ENCODE measurements at places on chromosomes 2 and 18.

DNA sequence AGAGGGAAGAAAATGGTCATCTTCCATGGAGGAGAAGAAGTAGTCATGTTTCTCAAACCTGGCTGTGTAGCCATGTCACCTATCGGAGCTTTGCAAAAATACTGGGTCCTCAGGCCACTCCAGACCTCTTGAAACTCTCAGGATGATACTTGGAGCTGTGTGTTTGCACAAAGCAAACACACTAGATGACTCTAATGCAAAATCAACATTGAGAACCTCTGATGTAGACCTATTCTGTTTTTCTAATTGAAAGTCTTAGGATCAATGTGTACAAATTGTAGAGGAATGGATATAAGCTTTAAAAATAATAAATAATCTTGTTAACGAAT is 444.3 kb downstream of the RND3 start:
- no peak for DNase-seq

- DNase-seq = no peak
Observed at GRCh38 chr2:56107502-56108220, 76.1 kb upstream of the CCDC85A start.

- DNase-seq = no peak
Observed at GRCh38 chr2:189676471-189676870, 2.0 kb downstream of the ANKAR start.

DNA sequence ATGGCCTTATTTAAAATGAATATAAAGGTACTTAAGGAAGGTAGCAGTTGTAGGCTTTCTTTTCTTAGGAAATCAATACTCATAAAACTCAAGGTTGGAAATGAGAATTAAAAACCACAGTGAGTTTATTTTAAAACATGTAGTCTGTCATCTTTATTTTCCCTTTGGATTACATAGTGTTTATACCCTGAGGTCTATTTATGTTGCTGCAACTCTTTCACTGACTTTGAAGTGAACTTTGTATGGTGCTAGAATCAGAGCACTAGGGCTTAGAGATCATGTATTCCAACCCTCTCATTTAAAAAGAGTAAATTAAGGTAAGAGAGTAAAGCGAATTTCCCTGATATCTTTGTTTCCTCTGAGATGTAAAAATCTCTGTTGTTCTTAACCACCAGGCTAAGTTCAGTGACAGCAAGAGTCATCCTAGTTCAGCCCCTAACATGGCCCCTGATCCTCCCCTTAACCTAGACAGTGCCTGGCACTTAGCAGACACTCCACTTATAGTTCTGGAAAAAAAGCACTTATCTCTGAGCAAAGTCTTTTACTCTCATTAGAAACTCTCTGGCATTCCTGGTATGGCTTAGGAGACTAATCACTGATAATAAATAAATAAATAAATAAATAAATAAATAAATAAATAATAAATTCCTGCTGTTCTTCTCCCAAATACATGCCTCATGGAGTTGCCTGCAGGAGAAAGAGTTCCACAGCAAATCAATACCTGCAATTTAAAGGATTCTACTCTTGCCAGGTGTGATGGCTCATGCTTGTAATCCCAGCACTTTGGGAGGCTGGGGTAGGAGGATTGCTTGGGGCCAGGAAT is 33.0 kb upstream of the PPP1R1C start:
- DNase-seq = no peak

- DNase-seq = no peak
Observed at GRCh38 chr2:86298411-86299390, 38.7 kb downstream of the REEP1 start.

- DNase-seq = no peak
Observed at GRCh38 chr2:126661702-126662500, 5.9 kb downstream of the GYPC start.

- DNase-seq = no peak
Observed at GRCh38 chr2:182695776-182696175, 20.3 kb upstream of the DNAJC10 start.

- DNase-seq = no peak
Observed at GRCh38 chr2:69089266-69089665, 76.3 kb downstream of the ANTXR1 start.

DNA sequence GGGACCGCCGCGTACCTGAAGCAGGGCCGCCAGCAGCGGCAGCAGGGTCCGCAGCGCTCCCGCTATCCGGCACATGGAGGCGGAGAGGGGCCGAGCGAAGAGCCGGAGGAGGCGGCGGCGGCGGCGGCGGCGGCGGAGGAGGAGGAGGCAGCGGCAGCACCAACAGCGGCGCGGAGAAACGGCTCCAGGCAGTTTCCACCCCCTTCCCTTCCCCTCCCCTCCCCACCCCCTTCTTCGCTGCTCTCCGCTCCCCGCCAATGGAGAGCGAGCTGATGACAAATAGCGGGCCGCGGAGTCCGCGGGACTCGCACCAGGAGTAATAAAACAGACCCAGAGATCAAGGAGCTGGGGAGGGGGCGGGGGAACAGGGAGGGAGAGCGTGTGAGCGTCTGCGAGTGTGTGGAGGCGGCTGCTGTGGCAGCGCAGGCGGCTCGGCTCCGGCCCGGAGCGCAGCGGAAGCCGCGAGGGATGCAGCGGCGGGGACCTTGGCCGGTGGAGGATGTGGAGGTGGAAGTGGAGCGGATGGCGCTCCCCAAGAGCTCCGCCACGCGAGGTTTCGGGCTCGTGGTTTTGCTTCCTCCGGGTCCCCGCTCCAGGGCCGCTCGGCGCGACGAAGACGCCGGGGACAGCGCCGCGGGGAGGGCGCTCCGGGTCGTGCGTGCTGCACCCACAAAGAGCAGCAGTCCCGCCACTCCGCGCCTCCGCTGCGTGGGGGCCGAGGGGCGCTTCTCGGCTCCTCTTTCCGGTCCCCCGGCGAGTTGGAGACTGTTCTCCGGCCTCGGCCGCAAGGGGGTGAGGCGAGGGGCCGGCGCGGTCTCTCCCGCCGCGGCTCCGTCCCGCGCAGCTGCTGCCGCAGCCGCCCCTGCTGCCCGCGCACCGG is at the start of gene CDH2:
CDH2 (minus strand) TSS at position 183 of the 880 bp plus-strand sequence; CDS start at position 75, 108 bp downstream.
- DNase-seq = no peak

GRCh38 chr2:98507891-98508708 is 63.4 kb downstream of the INPP4A start:
- no peak for DNase-seq

Data from stimulated activated CD8-positive, alpha-beta memory T cell treated with anti-CD3 and anti-CD28 coated beads, Interleukin-7, amount 100 ng/mL, for 24 hours (primary cell).